Stimulated activated CD8-positive, alpha-beta memory T cell treated with anti-CD3 and anti-CD28 coated beads, Interleukin-4, amount 100 ng/mL, for 24 hours (primary cell): ENCODE measurements at places on chromosomes 11 and 22.

DNA sequence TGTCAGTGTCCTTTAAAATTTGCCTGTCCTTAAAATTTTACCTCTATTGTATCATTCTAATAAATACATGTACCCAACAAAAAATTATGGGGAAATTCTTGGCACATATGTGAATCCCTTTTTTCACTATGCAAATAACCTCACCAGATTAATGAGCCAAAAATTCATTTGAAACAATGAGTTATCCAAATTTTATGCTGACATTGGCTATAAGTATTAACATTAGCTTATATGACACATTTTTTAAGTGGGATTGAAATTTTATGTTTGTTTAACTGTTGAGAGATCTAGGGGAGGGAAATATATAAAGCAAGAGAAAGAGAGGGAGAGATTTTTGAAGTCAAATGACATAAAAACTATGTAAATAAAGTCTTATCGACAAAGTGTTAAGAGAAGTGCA lies 11.8 kb upstream of the PDGFD start:
- DNase-seq: no peak

DNA sequence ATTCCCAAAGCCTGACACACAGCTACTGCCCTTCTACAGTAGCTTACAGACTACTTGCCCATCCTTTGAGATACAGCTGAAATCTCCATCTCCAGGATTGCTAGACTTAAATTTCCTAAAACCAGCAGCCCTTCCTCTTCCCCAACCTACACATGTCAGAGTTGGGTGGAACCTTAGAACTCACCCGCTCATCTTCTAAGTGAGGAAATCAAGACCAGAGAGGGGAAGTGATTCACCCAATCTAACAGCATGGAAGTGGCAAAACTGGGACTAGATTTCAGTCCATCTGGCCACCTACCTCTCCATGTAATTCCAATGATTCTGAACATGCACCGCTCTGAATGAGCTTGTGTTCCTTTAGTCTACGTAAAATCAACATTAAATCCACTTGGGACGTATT lies 1.0 kb upstream of the TMEM86A start:
- DNase-seq: no peak

DNA sequence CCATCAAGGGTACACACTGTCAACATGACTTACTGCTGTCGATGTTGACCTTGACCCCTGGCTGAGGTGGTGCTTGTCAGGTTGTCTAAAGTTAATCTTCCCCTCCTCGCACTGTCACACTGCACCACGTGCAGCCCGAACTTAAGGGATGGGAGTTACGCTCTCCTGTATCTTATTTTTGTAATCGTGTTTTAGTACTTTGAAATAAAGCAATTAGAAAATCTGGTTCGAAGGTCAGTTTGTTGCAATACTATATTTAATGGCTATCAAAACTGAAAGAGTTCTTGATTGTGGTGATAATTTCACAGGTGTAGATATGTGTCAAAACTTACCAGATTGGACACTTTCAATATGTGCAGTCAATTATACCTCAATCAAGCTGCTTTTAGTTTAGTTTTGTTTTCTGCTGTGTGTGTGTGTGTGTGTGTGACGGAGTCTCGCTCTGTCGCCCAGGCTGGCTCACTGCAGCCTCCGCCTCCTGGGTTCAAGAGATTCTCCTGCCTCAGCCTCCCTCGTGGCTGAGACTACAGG lies 10.7 kb upstream of the ST14 start:
- DNase-seq: no peak

GRCh38 chr22:19775496-19776325 lies 15.1 kb downstream of the TBX1 start:
- no peak for DNase-seq

- no peak for DNase-seq
Measured at GRCh38 chr11:73998846-73999575, 9.9 kb downstream of the UCP3 start.

- DNase-seq: no peak
Measured at GRCh38 chr11:107549253-107549953, 16.1 kb downstream of the ALKBH8 start.

DNA sequence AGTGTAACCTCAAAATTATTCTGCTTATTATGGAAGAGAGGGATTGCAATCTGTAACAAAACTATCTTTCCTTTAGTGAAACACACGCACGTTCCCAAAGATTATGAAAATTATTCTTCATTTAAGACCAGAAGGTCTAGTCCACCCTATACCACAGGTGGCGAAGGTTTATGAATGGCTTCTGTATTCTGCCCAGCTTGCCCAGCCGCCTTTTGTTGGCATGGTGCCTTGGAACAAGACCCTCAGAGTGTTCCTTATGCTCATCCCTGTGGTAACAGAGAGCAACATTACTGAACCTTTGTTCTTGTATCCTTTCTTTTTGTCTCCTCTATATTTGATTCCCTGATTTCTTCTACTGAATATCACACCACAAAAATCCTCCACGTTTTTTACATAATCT lies 116.4 kb downstream of the FAR1 start:
- DNase-seq: no peak

DNA sequence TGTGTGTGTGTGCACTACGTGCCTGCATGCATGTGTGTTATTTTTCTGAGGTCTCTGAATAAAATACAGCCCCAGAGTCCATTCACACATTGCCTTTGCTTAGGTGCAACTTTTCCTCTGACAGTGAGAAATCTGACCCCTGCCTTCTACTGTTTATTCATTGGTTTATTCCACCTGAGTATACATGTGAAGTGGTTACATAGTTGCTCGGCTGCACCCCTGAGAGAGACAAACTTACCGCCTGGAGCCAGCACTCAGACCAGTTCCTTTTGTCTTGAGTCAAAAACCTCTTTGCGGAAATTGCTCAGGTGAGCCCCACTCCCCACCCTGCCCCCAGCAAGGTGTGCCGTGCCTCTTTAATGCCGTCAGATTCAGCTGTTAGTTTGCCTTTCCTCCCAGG lies 363.6 kb downstream of the BRD1 start:
- no peak for DNase-seq

- no peak for DNase-seq
Measured at GRCh38 chr11:85913513-85913912, 58.3 kb downstream of the CCDC83 start.

- DNase-seq: peak; percentile 58
Measured at GRCh38 chr11:2443881-2444820, at the start of gene TRPM5. TSS of gene TRPM5 (minus strand) at chr11:2444514. CDS start at chr11:2423036, 21,478 bp downstream.
